ENCODE measurements at places on chromosomes 4 and X.

DNA sequence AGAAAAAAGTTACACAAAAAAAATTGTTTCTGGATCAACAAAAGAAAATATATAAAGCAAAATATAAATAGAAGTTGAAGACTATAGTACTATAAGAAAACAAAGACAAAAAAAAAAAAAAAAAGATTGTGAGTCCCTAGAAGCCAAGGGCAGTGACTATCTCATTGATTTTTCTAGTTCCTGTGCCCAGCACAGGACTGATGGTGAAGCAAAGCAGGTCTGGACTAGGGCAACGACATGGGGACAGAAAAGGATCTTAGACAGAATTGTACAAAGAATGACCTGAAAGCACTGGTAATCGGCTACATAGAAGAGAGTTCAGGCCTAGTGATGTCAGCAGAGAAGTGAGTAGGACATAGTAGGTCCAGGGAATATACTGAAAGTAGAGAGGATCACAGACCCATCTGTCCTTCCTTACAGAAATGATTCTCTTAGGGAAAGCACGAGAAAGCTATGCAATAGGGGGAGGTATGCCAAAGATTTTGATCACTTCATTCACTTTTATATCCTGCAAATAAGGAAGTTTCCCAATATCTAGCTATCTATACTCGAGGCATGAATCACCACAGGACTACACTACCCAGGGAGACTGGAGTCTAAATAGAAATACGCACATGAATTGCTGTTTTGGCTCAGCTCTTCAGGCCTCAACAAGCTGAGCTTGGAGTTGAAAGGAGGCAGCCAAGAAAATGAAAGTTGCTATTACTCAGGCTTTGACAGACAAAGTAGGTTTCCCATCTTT, 230.9 kb upstream of the GPC4 start:
- DNase-seq = no peak

GRCh38 chrX:38754102-38754790, 47.0 kb upstream of the MID1IP1 start:
- DNase-seq = peak; percentile 16

- DNase-seq = no peak
Observed at GRCh38 chrX:15438332-15438731, 54.1 kb upstream of the VEGFD start.

GRCh38 chr4:116752027-116752426, 333.3 kb downstream of the TRAM1L1 start:
- DNase-seq = no peak

- no peak for DNase-seq
Observed at GRCh38 chr4:188550296-188550695, 411.1 kb downstream of the TRIML1 start.

DNA sequence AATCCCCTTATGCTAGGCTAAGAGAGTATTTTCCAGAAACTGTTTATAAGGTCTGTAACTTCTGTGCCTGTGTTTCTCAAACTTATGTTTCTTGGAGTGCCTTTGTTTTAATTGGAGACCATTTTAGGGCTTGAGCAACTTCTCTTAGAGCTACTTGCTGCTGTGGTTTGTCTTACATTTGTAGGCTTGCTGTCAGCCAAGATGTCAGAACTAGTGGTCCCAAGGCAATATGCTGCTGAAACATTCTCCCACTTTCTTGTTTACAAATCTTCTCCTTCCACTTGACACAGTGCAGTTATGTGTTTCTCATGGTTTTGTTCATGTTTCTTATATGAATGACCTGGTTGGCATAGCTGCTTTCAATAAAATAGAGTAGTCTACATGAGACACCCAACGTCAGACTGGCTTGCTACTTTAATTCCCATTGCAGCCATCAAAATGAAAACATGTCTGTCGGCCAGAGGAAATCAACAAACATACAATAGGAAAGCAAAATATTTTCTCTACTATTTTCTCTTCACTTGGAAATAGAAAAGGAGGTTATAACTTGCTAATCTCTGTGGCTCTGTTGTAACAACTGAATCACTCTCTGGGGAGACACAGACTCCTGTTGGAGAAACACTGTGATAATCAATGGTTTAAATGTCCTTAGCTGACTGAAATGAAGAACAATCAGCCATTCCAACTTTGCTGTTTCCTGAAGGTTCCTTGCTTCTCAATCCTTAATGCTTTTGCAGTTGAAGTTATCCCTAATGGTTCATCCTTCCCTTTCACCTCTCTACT, 426.4 kb downstream of the PDGFC start:
- DNase-seq = no peak

- DNase-seq = no peak
Observed at GRCh38 chr4:152590179-152591031, 54.5 kb upstream of the FBXW7 start.

DNA sequence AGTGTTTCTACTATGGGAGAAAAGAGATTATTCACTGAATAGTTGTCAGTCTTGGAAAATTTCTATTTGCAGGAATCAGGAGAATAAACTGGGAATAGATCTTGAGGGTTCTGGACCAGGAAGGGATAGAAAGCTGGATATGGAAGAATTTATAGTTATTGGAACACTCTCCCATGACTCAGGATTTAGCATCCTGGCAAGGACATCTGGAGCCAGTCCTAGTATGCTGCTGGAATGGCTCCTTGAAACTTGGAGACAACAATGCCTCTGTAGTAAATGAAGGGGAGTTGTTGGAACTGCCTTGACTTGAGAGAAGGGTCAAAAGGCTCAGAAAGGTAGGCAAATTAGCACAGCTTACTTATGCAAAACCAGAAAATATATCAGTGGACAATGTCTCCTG, 23.5 kb upstream of the THOC2 start:
- no peak for DNase-seq

DNA sequence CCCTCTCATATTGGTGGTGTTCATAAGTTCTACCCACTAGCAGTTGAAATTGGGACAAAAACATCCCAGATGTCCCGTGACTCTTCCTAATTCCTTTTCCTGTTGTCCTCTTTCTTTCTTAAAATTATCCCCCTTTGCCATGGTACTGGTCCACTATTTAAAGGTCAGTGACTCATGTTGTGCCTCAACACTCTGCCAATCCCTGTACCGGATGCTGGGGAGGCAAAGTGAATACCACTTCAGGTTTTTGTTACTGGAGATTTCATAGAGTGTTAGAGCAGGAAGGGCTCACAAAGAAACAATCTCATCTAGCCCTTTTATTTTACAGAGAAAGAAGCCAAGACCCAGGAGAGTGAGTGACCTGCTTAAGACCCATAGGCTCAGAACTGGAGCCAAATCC, 24.6 kb downstream of the SEPTIN11 start:
- no peak for DNase-seq

DNA sequence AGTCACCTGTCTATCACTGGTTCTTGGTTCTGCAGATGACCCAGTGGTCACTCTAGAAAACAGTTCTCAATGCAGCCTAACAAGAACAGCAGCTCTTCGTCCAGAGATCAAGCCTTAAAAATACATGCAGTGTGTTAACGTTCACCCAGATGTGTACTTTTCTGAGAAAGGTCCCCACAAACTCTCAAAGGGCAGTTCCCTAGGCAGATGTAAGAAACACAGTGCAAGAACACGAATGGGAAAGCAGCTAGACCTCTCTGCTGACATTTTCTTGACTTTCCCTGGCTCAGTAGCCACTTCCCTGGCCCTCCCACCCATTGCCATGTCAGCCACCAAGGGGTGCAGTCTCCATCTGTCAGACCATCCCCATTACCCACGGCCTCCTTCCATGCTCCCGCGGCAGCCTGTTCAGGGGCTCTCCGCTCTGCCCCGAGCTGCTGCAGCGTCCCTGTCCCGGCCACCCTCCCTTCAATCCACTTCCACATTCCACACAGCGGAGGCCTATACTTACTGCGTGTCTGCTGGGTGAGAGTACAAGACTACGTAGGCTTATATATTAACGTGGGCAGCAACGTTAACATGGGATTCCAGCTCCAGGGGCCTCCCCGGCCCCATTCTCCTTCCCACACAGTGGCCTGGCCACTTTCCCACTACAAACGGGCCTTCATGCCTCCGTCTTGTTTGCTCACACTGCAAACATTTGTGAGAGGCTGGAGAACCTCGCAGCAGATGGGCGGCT, 34.3 kb downstream of the IRF2 start:
- no peak for DNase-seq

GRCh38 chr4:165461159-165461821, 82.5 kb downstream of the CPE start:
- no peak for DNase-seq

GRCh38 chr4:929096-929765, 2.9 kb downstream of the GAK start:
- DNase-seq = no peak

DNA sequence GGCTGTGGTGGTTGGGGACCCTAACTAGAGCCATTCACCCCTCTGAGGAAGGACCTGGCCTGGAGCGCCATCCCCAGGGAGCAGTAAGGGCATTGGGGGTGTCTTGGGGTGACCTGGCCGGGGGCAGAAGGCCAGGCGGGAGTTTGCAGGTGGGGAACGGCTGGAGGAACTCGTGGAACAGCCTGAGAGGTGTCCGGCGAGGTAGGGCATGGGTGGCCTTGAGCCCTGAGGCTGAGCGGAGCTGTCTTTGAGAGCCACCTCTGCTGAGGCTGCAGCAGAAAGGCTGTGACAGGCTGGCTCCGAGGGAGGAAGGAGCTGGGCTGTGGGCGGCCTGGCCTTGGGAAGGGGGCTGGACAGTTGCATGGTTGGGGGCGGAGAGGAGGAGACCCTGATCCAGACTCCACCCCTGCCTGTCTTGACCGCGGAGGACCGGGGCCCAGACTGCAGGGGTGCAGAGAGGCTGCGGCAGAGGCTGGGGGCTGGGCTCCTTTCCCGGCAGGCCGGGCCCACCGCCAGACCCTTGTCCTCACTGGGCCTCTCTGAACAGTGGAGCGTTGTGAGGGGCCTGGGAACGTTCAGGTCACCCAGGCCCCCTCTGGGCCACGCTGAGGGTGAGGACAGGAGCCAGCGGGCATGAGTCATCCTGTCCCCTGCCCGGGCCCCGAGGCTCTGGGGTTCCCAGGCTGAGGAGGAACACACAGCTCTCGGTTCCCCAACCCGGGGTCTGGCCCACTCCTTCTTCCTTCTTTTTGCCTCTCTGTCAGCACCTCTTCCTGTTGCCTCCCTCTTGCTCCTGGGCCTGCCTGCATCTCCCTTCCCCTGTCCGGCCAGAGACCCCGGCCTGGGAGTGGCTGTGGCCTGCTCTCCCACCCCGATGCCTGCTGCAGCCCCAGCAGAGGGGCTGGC, 8.1 kb downstream of the SH3BP2 start:
- peak; percentile 93 for DNase-seq

DNA sequence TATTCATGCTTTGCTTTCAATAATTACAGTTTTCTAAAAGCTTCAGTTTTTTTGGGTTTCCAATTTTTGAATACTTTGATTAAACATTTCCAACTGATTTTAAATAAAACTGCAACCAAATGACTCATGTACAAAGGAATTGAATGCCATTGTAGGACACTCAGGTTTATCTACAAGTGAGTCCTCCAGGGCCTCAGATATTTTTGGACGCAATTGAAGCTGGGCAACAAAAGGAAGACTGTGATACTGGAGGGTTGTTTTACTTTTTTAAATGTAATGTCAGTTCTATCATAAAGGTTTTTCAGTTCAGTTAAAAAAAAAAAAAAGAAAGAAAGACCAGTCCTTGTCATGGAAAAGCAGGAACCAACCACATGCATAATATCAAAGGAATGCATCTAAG, 64.2 kb downstream of the MAGEA10 start:
- no peak for DNase-seq

GRCh38 chrX:24528605-24529004, 63.5 kb downstream of the PDK3 start:
- no peak for DNase-seq
